ENCODE measurements at places on chromosomes 12 and 14. TPM values are rescaled to one million over a fixed set of nuclear protein-coding genes. Genes with fewer than 3 reads are reported as not detected.

The CAPS2 gene
- total RNA-seq: 9.2 TPM

The KLHDC1 gene
- total RNA-seq: 6.5 TPM

GRCh38 chr12:6819106-6820030 lies 2.3 kb upstream of the GPR162 start:
- H3K27me3 ChIP-seq: peaks cover 10% of the 10 kb centered on the region
- H3K27ac ChIP-seq: no peak overlapping the region
- no peaks in the 10 kb centered on the region for H3K36me3 ChIP-seq
- no peak overlapping the region for H3K4me3 ChIP-seq
- DNase-seq: no peak

- H3K4me1 ChIP-seq: no peaks in the 10 kb centered on the region
- no peaks in the 10 kb centered on the region for H3K36me3 ChIP-seq
- no peaks in the 10 kb centered on the region for H3K27me3 ChIP-seq
- no peak for DNase-seq
- H3K4me3 ChIP-seq: no peak overlapping the region
These were observed 130.2 kb downstream of the RBM19 start for GRCh38 chr12:113835896-113836295.

DNA sequence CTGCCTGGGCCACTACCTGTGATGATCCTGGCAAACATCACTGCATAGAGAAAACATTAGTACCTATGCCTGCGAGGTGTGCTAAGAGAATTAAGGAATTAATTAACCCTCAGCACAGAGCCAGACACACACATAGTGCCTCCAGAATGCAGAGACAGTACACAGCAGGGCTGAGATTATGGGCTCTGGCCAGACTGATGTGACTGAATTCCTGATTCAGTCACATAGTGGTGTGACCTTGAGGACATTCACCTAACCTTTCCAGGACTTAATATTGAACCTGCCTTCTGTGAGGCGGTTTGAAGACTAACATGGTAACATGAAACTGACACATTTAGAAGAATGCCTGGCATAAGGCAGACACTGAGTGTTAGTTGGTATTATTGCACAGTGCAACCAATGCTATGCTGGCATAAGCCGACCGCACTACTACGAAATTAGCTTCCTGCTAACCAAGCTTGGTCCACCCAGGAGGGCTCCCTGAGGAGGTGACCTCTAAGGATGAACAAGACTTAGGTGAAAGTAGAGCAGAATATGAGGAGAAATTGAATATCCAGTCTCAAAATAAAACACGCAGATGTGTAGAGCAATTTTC lies 32.0 kb upstream of the SELPLG start:
- no peak overlapping the region for H3K4me3 ChIP-seq
- H3K27ac ChIP-seq: peak overlapping the region; percentile 93
- no peaks in the 10 kb centered on the region for H3K27me3 ChIP-seq
- no peaks in the 10 kb centered on the region for H3K36me3 ChIP-seq
- peaks cover 29% of the 10 kb centered on the region for H3K4me1 ChIP-seq

All from esophagus squamous epithelium (tissue), 5 donors.